ENCODE measurements at places on chromosomes 13 and 19.

DNA sequence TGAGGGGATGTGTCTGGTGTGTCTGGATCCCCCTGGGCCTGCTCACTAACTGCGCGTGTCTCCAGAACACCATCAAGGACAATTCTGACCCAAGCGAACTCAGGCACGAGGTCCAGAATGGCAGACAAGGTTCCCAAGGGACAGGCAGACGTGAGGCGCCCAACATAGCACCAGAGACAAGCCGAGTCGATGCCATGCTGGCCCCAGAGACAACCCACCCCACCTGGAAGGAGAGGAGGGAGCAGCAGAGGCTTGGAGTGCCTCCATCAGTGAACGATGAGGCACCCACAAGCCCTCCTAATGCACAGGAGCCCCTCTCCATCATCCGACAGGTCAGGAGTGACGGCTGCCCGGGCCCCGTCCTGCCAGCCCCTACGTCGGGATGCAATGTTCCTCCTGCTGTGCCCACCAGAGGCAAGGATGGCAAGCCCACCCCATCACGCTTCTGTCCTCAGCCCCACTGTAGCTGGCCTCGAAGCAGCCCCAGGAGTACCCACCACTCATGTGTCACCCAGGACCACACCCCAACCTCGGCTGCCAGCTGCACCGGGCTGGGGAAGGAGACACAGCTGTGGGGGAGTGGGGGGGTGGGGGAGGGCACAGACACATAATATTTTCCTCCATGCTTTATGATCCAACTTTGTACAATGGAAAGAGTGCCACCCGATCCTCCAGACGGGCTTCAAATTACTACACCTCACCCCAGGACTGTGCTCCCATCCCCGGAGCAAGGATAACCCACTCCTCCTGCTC is 11.8 kb downstream of the AP3D1 start:
- DNase-seq, result no peak

GRCh38 chr19:4916292-4917082 is 7.2 kb downstream of the UHRF1 start:
- peak; percentile 78 for DNase-seq

DNA sequence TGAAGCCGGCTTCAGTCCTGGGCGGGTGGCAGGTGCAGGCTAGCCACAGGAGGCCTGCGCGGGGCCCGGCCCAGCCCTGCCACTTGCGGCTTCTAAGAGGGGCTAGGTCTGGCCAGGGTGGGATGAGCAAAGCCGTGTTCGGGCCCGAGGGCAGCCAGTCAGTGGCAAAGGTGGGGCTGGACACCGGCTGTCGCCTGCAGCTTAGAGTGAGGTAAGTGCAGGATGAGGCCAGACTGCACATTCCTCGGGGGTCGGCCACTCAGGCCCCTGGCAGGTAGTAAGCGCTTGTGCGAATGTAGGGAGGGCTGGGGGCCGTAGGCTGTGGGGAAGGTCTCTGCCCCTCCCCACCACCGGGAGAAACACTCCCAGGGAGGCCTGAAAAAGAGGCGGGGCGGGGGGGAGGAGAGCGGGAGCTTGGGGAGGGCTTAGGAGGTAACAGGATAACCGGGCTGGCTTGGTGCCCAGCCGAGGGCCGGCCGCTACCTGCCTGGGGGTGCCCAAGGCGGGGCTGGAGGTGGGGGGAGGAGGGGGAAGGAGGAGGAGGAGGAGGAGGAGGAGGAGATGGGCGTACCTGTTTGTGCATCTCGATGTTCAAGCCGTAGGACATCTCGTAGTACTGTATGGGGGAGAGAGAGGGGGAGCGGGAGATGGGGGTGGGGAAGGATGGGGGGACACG is 6.4 kb downstream of the TLE5 start:
- no peak for DNase-seq

- no peak for DNase-seq
Observed at GRCh38 chr13:45332831-45333219, 8.2 kb downstream of the TPT1 start.

DNA sequence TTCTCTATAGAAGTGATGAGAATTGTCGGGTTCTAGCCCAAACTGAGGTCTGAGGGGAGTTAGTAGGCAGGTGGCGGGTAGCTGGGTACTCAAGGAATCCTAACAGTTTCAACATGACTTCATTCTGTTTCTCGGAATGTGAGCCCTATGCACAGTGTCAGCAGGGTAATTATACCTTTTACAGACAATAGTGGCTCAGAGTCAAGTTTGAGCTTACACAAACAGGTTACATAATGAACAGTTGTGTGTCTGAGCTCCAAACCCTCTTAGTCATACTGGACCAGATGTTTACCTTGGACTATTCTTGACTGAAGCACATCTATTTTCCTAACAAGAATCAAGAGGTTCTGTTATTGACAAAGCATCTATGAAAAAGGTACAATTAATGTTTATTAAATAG is 1066.7 kb upstream of the PCDH20 start:
- DNase-seq, result no peak

- no peak for DNase-seq
Observed at GRCh38 chr19:28843761-28844492, 369.0 kb downstream of the UQCRFS1 start.

DNA sequence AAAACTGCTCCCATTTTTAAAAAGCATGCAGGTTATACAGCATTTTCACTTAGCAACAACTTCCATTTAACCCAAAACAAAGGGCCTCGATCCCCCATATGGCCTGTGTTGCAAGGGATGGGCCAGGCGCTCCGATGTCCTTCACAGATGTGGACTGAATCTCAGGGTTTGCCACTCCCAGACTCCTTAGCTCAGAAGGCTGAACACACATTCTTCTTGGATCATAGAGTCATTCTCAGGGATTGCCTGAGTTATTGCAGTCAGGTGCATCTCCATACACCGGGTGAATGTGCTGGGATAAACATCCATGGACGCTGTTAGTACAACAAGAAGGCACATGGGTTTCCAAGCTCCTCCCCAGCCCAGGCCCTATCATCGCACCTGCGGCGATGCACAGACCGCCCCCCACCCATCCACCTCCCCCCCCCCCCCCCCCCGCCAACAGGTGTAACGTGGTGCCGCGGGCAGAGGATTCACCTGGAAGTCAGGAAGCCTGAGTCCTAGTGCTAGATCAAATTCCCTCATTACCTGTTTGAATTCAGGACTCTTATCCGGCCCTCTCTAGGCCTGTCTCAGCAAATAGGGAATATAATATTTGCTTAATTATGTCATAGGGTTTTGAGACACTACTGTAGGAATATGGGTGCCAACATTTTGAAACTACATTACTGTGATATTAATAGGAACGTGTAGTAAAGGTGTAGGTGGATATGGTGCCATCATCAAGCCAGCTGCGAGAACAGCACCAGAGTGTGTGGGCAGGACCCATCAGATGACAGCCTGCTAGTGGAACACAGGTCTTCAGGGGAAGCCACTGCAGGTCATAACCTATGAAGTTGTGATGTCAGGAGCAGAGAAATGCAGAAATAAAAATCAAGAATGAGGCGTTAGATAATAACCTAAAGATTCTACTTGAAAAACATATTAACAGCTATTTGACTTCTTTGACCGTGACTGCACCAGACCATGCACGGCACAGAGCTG is 110.9 kb downstream of the SACS start:
- no peak for DNase-seq

DNA sequence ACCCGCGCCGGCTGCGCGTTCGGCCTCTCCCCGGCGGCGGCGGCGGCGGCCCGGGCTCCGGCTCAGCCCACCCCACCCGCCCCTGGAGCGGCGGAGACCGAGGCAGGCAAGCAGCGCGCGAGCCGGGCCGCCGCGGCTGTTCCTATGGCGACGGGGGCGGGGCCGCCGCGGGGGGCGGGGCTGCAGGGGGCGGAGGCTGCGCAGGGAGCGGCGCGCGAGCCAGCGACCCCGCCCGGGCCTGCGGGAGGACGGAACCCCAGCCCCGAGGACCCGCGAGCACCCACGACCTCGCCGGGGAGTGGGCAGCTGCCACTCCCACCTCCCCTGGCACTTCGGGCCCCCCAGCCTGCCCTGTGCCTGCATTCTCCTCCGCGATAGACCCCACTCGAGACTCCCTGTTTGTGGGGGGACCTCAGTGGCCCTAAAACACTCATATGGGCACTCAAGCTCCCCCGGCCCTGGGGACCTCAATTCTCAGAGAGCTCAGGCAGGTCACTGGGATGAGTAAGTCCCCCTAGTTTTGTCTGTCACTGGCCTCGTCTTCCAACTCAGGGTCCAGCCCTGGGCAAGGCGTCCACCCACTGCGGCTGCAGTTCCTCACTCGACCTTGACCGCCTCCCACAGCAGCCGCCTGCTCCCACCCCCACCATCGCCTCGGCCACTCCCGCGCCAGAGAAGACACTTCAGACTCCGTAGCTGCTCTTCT is at the start of gene CTXN1:
Gene CTXN1 (minus strand): TSS at position 115 of the 706 bp plus-strand sequence. CDS start 597 bp downstream, outside the sequence.
- DNase-seq, result peak; percentile 91

- DNase-seq, result no peak
Observed at GRCh38 chr13:87444135-87444534, 227.0 kb upstream of the SLITRK5 start.

All from activated CD8-positive, alpha-beta memory T cell treated with anti-CD3 and anti-CD28 coated beads for 24 hours (primary cell).